ENCODE measurements at places on chromosomes 5 and 9.

- DNase-seq, result no peak
Measured at GRCh38 chr5:94360382-94361130, 257.8 kb downstream of the KIAA0825 start.

DNA sequence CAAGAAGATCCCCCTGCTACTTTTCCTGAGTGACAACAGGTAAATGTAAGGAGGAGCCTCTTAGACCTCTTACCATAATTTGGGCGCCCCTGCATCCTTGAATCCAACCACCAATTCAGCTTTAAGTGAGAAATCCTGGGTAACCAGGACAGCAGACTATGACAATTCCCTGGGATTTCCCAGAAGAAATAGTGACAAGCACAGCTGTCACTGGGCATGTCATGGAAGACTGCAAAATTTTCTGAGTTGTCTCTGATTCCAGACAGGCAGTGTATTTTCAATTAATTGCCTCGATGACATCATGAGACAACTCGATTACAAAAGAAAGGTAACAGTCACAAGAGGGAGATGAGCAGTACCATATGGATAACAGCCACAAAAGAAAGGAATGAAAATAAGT, 256.9 kb downstream of the BNC2 start:
- DNase-seq, result no peak

DNA sequence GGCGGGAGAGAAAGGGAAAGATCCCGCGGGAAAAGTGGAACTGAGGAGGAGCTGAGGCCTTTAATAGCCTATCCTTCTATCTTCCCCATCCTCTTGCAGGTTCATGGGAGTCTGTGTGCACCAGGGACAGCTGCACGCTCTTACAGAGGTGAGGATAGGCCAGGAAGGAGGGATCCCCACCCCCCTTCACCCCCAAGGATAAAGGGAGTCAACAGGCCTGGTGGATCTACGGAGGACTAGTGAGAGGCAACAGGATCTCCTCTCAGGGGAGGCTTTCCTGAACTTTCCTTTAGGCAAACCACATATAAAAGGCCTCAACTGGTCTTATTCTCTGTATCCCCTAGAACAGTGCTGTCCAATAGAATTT, 1.1 kb downstream of the TESK1 start:
- no peak for DNase-seq

GRCh38 chr9:12651125-12651524, 42.1 kb upstream of the TYRP1 start:
- no peak for DNase-seq

DNA sequence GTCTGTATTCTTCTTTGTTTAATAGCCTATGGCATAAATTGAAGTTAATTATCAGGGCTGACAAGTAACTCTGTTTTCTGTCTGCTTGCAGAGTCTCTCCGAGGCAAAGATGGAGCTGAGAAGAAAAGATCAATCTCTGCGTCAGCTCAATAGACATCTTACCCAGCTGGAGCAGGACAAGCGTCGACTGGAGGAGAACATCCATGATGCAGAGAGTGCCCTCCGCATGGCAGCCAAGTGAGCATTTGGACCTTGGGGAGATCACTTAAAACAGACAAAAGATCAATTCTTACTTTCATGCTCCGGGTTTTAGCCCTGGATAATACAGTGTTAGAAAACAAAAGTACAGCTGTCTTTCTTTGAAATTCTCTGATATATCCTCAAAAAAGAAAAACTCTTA, 293.8 kb downstream of the CCDC171 start:
- DNase-seq, result no peak

- DNase-seq, result no peak
Measured at GRCh38 chr9:14608540-14608939, 84.7 kb downstream of the ZDHHC21 start.
